CD8-positive, alpha-beta memory T cell (primary cell): ENCODE measurements at places on chromosomes 5 and 9. TPM values are rescaled to one million over a fixed set of nuclear protein-coding genes. Genes with fewer than 3 reads are reported as not detected.

The IFNB1 gene
- not detected for total RNA-seq

The C5orf58 gene
- not detected for total RNA-seq

The FCN1 gene
- 1.6 TPM for total RNA-seq

The TAF9 gene
- total RNA-seq, result 70.2 TPM

The BRINP1 gene
- not detected for total RNA-seq

The CLIC3 gene
- total RNA-seq, result 3.4 TPM

The PCDHGA4 gene
- total RNA-seq, result 0.16 TPM

The PCDHGB2 gene
- total RNA-seq, result 0.40 TPM
